ENCODE measurements at places on chromosomes 3 and 15.

DNA sequence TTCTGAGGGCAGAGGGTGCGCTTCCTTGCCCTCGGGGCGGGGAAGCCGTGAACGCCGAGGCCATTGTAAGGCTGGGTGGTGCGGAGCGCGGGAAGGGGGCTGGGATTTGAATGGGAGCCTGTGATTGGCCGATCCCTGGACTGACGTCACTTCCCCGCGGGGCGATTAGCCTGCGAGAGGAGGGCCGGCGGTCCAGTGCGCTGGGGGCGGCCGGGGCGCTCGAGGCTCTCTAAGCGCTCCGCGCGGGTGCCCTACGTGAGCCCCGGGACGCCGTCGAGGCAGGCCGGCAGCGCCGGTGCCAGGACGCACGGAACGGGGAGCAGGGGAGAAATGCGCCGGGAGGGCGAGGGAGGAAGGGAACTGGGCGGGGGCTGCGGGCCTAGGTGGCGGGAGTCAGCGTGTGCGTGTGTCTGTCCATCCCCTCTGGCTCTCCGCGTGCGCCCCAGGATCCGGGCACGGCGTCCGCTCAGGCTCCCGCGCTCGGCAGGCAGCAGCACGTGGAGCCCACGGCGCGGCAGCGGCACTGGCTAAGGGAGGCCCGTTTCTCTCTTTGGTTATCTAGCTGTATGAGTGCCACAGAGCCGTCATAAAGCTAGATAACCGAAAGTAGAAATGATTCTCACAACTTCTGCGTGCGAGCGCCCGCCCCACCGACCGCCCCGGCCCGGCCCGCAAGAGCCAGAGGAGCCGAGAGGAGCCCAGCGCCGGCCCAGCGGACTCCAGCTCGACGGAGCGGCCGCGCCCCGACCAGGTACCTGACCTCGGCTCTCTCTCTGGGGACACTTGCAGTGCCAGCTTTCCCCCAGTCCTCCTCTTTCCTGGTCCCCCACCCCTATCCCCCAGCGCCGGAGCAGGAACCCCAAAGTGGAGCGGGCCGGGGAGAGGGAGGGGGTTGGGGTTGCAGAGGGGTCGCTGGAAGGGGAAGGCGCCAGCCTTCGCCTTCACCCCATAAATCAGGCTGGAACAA lies 33.1 kb upstream of the POLG start:
- peak; percentile 82 for DNase-seq

GRCh38 chr3:15113471-15113870 lies 14.5 kb upstream of the RBSN start:
- no peak for DNase-seq

- DNase-seq = no peak
These were observed 44.5 kb upstream of the SEC22A start for GRCh38 chr3:123157209-123157597.

DNA sequence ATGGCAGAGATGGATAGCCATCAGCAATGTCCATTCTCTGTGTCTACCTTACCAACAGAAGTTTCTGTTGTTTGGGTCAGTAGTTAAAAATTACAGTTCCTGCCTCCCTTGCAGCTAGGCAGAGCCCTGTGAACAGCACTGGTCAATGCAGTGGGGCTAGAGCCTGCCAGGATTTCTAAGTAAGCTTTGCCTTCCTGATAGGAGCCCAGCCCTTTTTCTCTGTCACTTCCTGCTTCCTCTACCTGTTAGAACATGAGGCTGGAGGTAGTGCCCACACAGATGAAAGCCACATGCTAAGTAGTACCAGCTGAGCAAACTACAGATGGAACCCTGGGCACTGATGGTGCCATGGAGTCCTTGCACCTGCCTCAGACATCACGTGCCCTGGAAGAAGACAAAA lies 45.0 kb downstream of the MGLL start:
- DNase-seq = no peak

- no peak for DNase-seq
These were observed 446.8 kb downstream of the WDR72 start for GRCh38 chr15:53312707-53313106.

DNA sequence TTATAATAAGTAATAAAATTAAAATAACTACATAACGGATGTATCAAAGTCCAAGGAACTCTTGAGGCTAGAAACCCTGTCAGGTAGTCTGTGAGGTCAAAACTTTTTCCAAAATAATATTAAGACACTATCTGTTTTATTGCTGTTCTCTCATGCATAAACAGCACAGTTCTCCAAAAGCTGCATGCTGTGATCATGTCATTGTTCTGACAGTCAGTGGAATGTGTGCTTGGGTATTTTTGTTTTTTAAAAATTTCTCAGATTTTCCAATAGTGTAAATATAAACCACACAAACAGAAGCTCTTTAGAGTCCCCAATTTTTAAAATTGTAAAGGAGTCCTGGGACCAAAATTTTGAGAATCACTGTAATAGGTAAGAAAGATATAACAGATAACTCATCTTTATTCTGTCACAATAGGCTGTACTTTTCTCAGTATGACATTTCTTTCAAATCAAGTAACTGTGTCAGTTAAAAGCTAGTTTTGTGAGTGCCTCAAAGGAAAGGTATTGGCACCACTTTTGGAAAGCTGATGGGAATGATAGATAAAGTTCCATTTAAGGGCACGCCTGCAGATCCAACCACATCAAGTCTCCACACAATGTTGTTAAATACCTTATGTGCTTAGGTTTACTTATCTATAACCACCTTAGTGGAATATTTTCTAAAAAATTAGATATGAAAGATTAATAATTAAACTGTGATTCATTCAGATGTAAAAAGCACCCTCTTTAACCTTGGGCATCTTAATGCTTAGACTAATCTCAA lies 49.3 kb downstream of the CEP152 start:
- DNase-seq = peak; percentile 10

- no peak for DNase-seq
These were observed 93.3 kb downstream of the PCCB start for GRCh38 chr3:136343446-136343845.

GRCh38 chr15:92463826-92464225 lies 70.1 kb downstream of the ST8SIA2 start:
- DNase-seq = peak; percentile 38

- no peak for DNase-seq
These were observed 305.0 kb downstream of the NLGN1 start for GRCh38 chr3:173702561-173702960.

- peak; percentile 68 for DNase-seq
These were observed 12.6 kb upstream of the PAK2 start for GRCh38 chr3:196726788-196727675.

DNA sequence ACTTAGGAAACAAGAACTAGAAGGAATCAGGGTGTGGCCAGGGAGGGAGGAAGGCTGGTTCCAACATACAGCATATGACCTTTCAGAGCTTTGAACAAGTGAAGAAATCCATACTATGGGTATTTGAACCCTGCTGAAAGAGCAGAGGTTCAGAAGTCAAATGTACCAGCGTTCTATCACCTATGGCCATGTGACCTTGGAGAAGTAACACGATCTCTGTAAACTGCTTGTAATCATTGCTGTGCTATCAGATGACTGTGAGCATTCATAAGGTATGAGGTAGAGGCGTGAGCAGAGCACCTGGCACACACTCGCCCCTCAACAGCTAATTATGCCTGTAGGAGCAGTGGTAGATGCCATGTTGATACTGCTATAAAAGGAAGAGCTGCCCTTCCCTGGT lies 55.2 kb downstream of the KLHL6 start:
- no peak for DNase-seq

DNA sequence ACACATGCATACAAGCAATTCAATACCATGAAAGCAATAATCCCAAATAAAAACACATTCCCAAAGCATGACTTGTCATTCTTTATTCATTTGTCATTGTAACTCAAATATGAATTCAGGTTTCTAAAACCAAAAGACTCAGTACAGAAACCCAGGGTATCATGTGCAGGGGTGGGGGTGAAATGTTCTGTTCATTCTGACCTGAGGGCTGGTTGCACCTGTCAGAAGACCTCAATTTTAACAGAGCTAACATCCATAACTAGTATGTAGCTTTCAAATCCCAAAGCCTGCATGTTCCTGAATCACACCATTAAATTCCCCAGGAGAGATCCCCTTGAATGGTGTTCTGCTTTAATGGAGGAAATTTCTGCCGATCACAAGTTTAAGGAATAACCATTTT lies 738.7 kb downstream of the MCTP2 start:
- no peak for DNase-seq

DNA sequence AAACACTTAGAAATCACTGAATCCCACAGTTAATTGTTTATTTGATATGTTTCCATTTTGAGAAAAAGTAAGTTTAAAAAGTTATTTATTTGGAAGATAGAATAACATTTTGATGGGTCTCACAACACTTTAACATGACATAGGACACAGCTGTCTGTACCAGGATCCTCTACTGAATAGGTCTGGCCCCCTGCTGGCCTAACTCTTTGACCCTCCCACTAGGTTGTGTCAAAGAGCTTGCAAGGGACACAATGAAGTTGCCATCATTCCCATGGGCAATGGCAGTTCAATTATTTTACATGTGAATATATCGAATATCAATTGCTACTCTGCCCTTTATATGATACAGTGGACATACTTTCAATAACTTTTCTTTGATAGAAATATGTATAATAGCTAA lies 138.9 kb downstream of the EPHA3 start:
- no peak for DNase-seq

DNA sequence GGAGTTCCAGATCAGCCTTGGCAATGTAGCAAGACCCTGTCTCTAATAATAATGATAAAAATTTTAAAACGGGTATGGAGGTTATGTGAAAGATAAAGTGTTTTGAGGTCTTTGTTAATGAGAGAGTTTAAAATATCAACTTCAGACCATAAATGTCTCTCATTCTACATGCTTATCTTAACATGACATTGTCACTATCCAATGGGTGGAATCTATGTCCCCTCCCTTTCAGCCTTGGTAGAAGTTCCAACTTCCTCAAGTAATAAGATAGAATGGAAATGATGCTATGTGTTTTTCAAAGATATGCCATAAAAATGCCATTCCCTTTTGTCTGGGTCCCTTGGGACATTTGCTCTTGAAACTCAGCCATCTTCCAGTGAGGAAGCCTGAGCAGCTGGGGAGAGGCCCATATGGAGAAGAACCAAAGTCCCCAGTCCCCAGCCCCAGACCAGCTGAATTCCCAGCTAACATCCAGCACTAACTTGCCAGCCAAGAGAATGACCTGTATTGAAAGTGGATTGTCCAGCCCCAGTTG lies 17.0 kb downstream of the RPSA start:
- no peak for DNase-seq

- DNase-seq = peak; percentile 65
These were observed 12.4 kb downstream of the GLYCTK start for GRCh38 chr3:52299879-52300611.

DNA sequence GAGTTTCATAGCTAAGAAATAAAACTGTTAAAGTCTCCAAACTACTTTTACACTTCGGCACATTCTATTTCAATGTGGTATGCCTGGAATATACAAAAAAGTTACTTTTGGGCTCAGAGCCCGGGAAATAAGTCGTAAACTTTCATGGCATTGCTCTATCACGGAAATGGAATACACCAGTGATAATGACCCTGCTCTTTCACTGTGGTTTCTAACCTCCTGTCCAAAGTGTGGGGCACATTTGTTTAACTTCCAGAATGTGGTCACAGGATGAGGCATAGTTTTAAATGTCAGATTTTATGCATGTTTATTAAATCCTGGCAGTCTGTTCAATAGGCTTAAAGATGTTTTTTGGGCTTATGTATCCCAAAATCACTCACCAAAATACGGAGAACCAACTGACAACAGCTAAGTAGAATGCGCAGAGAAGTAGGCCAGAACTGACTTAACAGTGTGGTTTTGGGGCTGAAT lies 5.1 kb downstream of the CXCR6 start:
- no peak for DNase-seq

DNA sequence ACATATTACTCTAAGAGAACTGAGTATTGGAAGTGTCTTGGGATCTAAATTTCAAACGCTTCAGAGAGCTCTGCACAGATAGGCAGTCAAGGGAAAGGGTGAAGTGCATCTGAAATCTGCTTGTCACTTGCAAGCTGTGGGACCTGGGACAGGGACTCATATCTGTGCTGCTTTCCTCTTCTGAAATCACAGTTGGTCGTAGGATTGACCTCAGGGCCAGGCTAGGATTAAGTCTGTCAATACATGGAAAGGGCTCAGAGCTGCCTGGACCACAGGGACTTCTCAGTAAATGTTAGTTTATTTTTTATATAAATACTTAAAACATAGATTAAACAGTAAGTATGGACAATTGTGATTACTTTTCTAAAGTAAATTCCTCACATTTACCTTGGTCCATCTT lies 74.7 kb upstream of the CMTM7 start:
- no peak for DNase-seq

DNA sequence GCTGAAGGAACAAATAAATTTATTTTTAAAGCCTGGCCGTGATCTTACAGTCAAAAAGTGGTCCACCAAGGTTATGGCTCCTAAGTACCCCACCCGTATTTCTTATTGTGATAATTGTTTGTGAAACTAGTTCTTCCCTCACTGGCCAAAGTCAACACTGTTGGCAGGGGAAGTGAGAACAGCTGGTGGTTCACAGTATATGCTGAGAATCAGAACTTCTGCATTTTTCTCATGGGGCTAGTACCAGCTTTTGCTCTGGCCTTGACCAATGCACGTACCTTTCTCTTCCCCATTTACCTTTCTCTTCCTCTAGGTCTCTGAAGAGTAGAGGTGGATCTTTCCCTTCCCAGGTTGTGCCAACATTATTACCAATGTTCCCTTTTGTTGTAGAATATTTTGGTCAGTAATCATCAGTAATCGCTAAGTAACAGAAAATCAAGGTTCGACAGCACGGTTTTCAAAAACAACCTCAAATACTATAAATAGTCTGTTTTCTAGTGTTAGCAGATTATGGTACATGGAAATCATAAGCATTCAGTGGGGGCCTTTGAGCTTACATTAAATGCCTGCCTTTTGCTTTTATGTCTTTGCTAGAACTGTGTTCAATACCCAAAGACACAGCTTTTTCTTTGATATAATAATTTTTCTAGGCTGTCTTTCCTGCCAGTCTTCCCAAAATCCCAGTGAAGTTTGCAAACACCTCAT lies 268.0 kb downstream of the LPP start:
- DNase-seq = no peak

DNA sequence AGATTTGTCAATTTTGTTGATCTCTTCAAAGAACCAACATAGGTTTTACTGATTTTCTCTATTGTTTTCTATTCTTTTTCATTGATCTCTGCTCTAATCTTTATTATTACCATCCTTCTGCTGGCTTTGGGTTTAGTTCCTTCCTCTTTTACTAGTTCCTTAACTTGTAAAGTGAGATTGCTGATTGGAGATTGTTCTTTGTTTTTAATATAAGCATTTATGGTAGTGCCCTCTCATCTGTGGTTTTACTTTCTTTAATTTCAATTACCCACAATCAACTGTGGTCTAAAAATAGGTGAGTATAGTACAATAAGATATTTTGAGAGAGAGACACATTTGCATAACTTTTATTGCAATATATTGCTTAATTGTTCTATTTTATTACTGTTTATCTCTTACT lies 13.2 kb upstream of the CLRN1 start:
- no peak for DNase-seq

- DNase-seq = no peak
These were observed 27.1 kb downstream of the GATM start for GRCh38 chr15:45351227-45351626.

DNA sequence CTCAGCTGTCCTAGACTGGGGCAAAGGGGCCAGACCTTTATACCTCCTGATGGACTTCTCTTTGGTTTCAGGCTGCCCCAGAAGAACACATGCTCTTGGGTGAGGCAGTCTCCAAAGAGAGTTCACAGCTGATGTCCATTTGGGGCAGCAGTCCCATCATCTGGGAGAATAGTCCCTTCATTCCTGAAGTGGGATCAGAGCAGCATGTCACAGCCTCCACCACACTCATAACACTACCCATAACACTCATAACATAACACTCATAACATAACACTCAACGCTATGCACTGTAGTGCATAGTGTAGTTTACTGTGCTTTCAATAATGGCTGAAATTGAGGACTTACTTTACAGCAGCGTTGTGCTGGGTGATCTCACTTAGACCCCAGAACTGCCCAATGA lies 36.7 kb upstream of the PLCL2 start:
- DNase-seq = no peak
